ENCODE measurements at places on chromosomes 5 and 9. TPM values are rescaled to one million over a fixed set of nuclear protein-coding genes. Genes with fewer than 3 reads are reported as not detected.

GRCh38 chr9:95129476-95130291 lies 187.8 kb downstream of the FANCC start:
- no peak for DNase-seq

DNA sequence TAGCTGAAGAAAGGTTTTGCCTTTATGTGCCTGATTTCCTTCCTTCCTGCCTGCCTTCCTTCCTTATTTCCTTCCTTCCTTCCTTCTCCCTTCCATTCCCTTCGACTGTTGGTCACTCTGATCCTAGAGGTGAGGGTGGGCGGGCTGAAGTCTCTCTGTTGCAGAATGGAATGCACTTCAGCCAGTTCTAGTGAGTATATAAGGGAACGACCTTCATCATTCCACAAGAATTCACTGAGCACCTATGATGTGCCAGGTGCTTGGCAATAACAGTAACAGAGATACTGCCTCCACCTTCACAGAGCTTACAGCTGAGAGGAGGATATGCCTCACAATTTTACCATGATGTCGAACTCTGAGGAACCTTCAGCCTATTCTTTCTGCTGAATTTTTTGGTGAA lies 8.7 kb upstream of the OR5C1 start:
- DNase-seq, result no peak

DNA sequence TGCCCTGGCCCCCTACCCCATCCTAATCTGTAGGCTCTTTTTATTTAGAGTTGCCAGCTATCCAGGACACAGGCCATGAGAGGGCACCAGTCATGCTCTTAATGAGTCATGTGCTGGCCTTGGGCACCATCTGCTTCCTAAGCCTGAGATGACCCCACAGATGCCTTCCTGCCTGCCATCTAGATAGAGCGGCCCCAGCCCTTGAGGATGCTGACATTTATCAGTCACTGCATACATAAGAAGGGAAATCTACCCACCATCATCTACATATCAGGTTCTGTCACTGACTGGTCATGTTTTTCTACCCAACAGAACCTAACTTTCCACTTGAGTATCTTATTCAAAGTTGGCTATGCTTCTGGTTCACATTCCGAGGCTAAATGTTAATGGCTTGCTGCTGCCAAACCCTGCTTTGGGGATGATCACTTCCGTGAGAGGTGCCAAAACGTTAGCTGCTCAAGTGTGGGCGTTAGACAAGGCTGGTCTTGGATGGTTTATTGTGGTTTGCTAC lies 49.9 kb upstream of the TTC23L start:
- DNase-seq, result no peak

- DNase-seq, result no peak
Observed at GRCh38 chr9:112853882-112854585, 36.6 kb downstream of the SLC46A2 start.

ITK gene
- total RNA-seq, result 0.26 TPM

DNA sequence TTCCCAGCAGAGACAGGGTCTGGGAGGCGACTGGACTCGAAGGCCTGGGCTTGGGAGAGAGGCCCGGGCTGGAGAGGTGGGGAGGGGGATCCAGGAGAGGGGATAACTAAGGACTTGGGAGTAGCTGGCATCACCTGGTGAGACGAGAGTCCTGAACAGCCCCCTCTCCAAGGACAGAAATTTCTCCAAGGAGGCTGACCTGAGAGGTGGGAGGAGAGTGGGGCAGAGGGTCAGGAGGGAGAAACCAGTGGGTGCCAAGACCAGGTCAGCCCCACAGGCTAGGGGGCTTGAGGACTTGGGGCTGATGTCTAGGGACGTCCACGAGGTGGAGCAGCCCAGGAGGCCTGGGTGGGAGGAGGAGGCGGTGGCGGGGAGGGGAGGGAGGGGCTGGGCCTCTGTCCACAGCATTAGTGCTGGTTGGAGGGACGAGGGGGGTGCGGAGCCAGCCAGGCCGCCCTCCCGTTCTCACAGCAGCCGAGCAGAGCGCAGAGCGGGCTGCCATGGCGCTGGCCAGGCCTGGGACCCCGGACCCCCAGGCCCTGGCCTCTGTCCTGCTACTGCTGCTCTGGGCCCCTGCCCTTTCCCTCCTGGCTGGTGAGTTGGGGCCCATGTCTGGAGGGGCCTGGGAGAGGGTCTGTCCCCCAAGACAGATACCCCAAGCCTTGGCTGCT lies at the start of gene CRB2:
Gene CRB2 (plus strand): TSS at position 437 of the 671 bp plus-strand sequence. CDS start 64 bp downstream, at position 501.
- no peak for DNase-seq

GRCh38 chr5:96404191-96404867 lies 28.7 kb downstream of the PCSK1 start:
- no peak for DNase-seq

DNA sequence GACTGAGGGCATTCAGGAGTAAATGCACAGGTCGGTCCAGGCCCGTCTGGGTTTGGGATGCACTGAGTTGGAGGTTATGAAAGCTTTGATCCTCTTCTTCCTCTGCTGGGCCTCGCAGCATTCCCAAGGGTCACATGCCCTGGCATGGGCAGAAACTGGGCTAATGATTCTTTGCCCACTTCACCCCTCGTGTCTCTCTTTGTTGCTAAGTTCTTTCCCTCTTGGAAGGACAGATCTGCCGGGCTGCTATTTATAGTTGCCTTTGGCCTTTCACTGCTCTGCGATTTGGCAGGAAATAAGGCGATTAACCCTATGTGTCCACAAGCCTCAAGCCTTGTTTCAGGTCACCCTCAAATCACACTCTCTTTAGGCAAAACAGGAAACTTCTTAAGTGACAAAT lies 66.9 kb downstream of the ENTREP1 start:
- no peak for DNase-seq

DNA sequence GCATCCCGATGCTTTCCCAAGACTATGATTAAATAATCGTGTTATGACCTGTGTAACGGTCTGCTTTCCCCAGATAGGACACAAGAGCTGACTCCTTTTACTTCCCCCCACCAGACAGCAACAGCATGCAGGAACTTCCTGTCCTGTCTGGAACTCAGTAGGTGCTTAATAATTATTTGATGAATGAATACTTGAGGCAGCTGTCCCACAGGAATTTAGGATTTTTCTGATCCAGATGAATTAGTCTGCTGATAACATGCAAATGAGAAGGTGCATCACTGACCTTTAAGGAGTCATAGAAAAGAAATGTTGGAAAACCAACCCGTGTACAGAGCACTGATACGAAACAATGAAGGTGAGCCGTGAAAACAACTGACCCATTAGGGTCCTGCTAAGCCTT lies 12.2 kb downstream of the RNF130 start:
- no peak for DNase-seq

GRCh38 chr9:103804077-103804735 lies 289.9 kb upstream of the SMC2 start:
- DNase-seq, result no peak

DNA sequence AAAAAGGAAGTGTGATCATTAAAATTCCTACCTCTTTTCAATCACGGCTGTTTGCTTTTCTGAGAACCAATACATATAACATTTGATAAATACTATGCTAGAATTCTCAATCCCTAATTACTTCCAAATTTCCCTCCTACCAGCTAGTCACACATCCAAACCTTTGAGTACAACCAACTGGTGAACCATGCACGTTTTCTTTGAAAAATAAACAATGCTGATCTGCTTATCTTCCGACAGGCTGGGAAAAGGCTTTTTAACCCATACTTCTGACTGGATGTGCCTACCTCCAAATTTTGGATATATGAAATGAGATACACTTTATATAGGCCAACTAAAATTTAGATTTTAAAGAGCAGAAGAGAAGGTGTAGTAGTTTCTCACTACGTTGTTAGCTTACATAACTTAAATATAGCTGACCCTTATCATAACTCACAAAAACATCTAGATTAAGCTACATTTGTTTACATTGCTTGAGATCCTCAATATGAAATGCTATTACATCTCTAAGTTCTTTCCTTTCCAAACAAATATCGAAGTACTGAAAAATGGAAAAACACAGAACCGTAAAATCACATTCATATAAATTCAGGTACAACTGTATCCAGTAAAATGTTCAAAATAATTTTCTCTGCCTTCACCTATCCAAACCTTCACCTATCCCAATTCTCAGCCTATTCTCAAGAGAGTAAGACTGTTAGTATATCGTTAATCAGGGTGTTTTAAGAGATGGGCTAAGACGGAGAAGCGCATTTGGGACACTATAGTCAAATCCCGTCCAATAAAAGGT lies 2.1 kb downstream of the NR3C1 start:
- no peak for DNase-seq

DNA sequence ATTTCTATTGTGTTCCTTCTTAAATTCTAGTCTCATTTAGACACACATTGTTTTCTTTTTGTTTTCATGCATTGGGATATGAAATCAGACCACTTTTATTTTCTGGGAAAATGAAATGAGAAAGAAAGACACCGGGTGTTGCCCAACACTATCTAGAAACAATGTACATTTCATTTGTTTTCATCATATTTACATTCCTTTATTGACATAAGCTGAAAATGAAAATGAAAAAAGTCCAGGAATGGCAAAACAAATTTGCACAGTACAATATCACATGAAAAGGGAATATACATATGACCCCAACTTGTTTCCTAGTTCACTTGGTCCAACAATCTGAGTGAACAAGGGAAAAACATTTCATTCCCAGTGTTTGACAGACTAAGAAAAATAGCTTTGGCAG lies 20.7 kb downstream of the IFNE start:
- no peak for DNase-seq

DNA sequence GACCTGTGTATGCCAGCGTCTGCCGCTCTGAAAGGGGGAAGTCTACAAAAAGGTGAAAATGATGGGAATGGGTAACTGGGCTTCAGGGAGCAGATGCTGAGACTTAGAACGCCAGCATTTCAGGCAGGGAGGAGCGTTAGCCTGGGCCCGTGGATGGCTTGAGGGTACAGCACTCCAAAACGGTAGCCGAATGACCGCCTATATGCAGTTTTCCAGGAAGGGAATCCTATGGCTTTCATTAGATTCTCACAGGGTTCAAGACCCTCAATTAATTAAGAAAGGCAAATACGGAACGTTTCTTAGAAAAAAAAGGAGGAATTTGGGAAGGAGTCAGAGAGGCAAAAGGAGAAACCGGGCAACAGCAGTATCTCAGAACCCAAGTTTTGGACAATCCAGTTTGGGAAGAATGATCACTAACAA lies 639 bp downstream of the AMACR start:
- no peak for DNase-seq

GRCh38 chr9:134449180-134449916 lies 123.1 kb downstream of the RXRA start:
- peak; percentile 36 for DNase-seq

SOHLH1 gene
- total RNA-seq, result not detected

DNA sequence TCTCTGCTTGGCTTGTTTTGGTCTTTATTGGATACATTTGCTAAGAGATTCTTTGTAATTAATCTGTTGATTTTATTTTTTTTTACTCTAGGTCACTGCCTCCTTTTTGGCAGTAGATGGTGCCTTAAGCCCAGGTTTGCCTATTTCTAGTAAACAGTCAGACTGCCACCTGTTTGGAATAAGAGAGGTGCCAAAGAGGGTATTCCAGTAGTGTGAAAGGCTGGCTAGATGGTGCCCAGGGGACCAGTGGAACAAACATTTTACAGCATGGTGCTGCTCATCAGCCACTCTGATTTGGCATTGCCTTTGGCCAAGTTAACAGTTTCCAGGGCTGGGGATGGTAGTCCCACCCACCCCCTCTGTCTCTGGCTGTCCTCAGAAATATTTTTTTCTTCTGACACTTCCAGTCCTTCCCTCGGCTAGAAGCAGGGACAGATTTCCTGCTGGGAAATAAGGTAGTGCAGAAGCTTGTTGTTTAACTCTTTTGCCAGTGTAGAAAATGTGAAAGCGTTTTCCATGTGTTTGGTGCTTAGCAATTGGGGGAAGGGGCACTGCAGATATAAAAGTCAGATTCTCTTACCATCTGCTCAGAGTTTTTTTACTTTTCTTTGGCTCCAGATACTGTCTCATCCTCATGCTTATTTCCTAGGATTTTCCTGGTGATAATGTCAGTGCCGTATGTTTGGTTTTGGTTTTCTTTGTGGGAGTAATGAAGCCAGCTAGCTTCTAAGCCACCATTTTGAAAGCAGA lies 36.6 kb upstream of the FBXL7 start:
- no peak for DNase-seq

- DNase-seq, result no peak
Observed at GRCh38 chr5:77995793-77996409, 219.8 kb upstream of the TBCA start.

GRCh38 chr5:138936968-138937345 lies 61.8 kb upstream of the LRRTM2 start:
- no peak for DNase-seq

- DNase-seq, result no peak
Observed at GRCh38 chr5:96157841-96158291, 196.2 kb upstream of the ELL2 start.

Measured in Panc1 (cell line).